ENCODE measurements at places on chromosomes 3 and 15. TPM values are rescaled to one million over a fixed set of nuclear protein-coding genes. Genes with fewer than 3 reads are reported as not detected.

DNA sequence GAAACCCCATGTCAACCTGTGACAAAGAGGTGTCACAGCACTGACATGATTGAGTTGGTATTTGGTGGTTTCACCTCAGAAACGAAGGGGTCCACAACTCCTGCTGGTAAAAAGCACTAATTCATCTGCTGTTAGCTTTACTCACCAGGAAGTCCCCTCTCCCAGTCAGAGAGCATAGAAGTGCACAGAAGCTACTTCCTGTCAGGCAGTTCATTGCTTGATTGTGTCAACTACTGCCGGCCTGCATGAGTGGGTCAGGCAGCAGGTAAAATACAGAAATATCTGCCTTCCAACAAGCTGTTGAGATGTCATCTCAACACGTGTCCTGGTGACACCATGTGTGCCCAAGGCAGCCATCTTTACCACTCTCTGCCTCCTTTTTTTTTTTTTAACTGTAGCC, 596.6 kb upstream of the NR2F2 start:
- DNase-seq = no peak

CLDN1 gene
- 1.7 TPM for polyA plus RNA-seq

GPR15 gene
- not detected for polyA plus RNA-seq

- no peak for DNase-seq
These were observed 76.7 kb downstream of the ST6GAL1 start for GRCh38 chr3:187006864-187007630.

DNA sequence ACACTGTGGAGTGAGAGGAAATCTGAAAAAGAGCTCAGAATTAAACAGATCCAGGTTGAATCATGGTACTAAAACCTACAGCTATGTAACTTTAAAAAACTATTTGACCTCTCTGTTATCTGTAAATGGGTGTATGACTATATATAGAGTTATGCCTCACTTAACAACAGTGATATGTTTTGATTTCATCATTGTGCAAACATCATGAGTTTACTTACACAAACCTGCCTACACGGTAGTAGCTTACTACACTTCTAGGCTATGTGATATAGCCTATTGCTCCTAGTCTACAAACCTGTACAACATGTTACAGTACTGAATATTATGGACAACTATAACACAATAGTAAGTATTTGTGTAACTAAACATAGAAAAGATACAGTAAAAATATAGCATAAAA, 191.6 kb upstream of the MEIS2 start:
- DNase-seq = no peak

RTP1 gene
- polyA plus RNA-seq = not detected

- no peak for DNase-seq
These were observed 66.4 kb upstream of the TJP1 start for GRCh38 chr15:29888646-29889045.
